Osteoblast (primary cell): ENCODE measurements at places on chromosomes 16 and 17.

DNA sequence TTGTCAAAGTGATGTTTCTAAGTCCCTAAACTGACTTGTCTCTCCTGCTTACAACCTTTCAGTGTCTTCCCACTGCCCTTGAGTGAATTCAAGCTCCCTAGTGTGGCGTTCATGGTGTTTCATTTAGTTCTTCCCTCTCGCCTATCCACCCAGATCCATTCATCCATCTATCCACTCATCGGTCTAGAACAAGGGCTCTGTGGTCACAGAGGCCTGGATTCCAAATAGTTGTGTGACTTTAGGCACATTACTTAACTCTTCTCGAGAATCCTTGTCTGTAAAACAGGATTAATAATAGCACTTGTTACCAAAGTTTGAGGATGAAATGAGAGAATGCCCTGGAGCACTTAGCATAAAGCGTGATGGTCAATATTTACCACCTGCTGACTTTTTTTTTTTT is 870 bp upstream of the TAC4 start:
- DNase-seq = peak; percentile 36

GRCh38 chr17:17851103-17852002 is 14.6 kb upstream of the SREBF1 start:
- peak; percentile 31 for DNase-seq

DNA sequence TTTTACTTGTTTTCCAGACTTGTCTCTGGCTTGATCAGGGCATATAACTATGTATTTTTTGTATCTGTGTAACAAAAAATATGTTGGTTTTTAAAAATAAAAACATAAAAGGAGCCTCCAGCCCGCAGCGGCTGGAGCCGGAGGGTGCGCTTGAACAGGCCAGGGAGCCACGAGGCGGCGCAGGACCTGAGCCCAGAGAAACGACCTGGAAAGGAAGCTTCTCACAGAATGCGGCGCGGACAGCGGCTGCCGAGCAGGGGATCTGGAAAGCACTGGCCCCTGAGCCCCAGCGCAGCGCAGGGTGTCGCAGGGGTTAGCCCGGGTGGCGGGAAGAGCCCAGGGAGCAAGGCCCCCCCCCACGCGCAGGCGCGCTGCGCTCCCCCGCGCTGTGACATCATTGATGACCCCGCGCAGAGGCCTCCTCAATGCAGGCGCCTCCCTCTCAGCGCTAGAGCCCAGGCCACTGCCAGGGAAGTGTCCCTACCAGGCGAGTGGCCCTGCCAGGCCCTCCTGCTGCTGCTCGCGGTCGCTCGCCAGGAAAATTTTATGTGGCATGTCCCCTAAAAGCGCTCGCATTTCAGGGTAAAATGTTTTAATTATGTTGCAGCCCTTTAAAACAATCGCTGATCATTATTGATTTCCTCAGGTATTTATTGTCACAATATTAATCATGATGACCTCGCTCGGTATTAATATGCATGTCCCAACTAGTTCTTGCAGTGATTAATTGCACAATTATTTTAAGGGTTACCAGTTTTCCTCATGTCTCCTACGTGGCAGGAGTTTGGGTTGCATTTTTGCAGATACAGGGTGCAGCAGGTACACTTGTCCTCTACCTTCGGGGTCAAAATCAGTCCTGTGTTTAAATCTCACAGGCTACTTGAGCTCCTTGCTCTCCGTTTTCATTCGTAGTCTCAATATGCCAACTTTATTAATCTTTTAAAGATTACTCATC is 134.2 kb downstream of the USP22 start:
- DNase-seq = peak; percentile 98

DNA sequence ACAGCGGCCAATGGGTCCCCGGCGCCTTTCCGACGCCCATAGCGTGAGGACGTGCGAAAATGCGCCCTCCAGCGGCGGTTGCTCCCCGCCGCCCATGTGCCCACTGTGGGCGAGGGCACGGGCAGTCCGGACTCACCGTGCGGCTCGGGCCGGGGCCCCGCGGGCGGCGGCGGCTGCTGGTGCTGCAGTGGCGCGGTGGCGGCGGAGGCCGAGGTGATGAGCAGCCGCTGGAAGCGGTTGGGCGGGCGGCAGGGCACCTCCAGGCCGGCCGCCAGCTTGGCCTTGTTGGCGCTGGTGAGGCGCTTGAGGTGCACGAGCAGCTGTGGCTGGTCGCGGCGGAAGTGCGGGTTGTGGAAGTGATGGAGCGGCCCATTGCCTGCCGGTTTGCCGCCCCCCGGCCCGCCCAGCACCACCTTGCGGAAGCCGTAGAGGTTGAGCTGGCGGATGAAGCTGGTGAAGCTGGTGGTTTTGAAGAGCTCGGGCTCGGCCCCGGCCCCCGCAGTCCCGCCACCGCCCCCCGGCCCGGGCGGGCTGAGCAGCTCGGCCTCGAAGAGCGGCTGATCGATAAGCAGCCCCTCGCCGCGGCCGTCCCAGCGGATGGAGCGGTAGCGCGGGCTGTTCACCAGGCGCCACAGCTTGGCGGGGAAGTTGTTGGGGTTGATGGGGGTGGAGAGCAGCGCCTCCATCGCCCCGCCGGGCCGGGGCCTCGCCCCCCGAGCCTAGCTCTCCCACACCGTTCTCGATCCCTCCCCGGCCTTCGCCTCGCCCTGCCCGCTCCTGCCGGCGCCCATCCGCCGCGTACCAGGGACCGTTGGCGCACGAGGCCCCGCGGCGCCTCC is at the start of gene HSF5:
Gene HSF5, minus strand, starts transcription at position 820 of the 839 bp plus-strand sequence. Its CDS starts 134 bp downstream, at position 686.
- DNase-seq = no peak

DNA sequence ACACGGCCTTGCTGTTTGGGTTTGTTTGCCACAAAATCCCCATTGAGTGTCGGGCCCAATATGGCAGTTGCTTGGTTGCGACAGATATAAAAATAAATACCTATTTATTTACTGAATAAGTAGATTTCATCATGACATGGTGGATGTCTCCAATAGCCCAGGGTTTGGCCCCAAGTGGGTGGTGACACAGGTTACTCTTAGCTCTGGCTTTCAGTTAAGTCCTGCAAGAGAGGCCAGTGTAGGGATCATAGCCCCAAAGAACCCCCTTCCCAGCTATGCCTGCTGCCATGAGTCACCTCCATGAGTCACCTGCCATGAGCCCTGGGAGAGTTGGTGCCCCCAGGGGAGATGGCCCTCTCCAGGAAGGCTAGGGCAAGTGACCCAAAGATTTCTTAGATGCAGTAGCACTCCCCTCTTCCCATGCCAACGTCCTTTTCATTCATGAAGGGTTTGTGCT is 78.7 kb upstream of the LGALS9 start:
- no peak for DNase-seq

DNA sequence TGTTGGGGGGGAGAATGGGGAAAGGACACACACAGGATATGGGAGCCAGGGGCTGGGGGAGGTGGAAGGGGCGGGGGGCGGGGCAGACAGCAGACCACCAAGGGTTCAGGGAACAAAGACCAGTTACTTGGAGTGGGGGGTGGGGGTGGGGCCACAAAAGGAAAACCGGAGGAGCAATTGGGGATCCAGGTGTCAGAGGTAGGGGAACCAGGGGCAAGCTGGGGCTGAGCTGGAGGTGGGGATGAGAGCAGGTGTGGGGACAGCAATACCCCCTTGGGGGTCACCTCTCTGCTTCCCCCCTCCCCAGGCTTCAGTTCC is 1.4 kb upstream of the ORAI3 start:
- DNase-seq = peak; percentile 42

- peak; percentile 64 for DNase-seq
Observed at GRCh38 chr17:13413001-13413400, 188.7 kb downstream of the HS3ST3A1 start.

GRCh38 chr16:77374384-77374783 is 60.5 kb downstream of the ADAMTS18 start:
- no peak for DNase-seq

DNA sequence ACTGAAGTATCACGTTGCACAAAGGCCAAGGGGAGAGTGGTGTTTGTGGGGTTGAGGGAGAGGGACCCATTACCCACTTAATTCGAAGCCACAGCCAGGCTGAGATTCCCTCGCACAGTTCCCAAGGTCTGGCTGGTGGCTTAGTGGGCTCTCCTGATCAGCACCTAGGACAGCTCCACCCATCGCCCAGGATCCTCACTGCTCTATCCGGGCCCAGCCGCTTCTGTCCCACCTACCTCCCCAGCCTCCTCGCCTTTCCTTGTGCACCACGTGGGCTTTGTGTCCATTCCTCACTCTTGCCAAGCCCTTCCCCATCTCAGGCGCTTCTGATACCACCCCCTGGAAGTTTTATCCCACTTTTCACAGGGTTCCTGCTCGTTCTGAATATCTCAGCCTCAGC is 163.5 kb downstream of the CCT6B start:
- DNase-seq = no peak

DNA sequence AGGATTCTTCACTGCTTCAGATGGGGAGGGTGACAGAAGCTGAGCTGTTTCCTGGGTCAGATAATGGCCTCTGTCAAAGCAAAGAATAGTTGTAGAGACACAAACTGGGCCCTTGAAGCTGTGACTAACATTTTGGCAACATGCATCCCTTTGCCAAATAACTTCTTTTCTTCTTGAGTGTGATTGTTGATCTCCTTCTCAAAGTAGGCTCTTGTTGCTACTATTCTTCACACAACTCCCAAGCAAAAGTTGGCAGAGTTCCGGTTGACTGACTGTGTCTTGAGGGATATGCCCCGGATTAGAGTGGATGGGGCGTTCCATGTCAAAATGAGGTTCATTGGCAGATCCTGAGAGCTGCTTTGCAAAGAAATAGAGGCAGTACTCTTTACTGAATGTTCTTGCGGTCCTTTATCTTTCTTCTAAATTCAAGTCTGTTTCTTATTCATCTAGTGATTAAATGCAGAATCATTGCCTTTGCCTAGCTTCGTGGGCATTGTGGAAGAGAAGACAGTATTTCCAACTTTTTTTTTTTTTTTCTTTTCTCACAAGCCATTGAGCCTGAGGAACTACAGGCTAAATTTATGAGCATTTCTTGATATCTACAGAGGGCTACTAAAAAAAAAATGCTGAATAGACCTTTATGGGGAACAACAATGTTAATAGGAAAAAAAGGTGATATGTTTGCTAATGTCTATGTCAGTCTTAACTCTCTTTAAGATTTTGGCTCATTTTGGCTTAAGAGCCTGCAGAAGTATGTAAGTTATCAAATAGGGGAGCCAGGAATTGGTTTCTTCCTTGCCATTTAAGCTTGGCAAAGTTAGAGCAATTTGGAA is 5.8 kb downstream of the WIPF2 start:
- no peak for DNase-seq

DNA sequence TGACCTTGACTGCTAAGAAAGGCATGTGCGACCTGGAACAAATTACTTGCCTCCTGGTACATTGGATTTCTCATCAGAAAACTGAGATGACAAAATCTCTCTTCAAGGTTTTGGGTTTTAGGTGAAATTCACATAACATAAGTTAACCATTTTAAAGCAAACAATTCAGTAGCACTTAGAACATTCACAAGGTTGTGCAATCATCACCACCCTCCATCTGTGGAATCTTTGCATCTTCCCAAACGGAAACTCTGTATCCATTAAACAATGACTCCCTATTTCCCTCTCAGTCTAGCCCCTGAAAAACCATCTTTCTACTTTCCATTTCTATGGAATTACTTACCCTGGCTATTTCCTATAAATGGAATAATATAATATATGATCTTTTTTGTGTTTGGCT is 42.2 kb upstream of the BRD7 start:
- DNase-seq = no peak

DNA sequence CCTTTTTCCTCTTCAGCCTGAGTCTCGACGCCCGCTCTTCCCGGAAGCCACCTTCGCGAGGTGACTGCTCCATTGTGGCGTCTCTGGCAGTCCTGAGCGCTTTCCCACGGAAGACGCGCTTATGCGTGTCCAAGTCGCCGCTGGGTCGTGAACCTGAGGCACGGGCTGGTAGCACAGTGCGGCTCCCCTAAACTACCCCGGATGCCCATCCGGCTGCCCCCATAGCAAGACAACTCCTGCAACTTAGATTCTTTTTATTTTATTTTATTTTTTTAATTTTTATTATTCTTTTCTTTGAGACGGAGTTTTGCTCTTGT is 2.1 kb upstream of the ESRP2 start:
- DNase-seq = no peak

DNA sequence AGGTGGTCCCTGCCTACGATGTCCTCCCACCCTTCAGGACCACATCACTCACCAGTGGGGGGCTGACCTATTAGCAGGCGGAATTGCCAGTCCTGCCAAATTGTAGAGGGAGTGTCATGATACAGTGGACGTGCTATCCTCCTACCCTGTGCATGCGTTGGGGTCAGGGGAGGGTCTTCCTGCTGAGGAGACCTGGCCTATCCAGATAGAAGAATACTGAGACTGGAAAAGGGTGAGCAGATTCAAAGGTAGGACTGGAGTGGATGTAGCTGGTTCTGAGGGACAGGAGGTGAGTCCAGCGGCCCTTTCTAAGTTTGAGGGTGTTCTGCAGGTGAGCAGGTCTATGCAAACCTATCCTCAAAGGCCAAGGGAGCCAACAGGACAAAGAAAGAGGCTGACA is 8.0 kb downstream of the PRSS41 start:
- DNase-seq = peak; percentile 69

DNA sequence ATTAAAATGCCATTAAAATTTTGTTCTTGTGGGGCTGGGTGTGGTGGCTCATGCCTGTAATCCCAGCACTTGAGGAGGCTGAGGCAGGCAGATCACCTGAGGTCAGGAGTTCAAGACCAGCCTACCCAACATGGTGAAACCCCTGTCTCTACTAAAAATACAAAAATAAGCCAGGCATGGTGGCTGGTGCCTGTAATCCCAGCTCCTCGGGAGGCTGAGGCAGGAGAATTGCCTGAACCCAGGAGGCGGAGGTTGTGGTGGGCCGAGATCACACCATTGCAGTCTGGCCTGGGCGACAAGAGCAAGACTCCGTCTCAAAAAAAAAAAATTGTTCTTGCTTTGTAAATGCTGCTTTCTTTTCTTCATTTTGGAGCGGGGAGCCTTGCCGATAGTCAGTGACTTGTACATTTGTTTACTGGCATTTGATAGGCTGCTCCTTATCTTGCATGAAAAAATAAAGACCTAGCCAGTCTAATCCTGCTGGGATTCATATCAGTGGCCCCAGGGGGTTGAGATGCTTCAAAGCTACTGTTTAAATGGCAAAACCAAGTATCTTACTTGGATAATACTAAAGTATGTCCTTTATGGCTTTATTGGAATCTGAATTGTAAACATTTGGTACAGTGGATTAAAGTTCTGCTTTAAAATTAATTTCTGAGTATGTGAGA is 3.3 kb upstream of the CLTC start:
- DNase-seq = no peak

DNA sequence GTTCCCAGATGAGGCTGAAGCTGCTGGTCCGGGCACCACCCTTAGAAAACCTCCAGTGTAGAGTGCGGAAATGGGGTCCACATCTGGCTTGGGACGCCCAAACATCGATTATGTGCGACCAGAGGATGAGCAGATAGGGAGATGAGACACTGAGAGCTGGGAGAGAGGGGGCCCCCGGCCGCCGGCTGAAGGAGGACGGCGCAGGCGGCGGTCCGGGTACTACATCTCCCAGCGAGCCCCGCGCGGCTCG is 182 bp upstream of the SPECC1 start:
- peak; percentile 98 for DNase-seq
